ENCODE measurements at places on chromosomes 2 and 18. TPM values are rescaled to one million over a fixed set of nuclear protein-coding genes. Genes with fewer than 3 reads are reported as not detected.

Gene CXCR1
- not detected for total RNA-seq

Gene FAHD2A
- total RNA-seq = 35.1 TPM

Gene CACNB4
- total RNA-seq = 0.31 TPM

Gene TBR1
- not detected for total RNA-seq

Gene ARHGAP25
- not detected for total RNA-seq

GRCh38 chr2:159762075-159762474 lies 35.9 kb downstream of the CD302 start:
- DNase-seq = no peak

DNA sequence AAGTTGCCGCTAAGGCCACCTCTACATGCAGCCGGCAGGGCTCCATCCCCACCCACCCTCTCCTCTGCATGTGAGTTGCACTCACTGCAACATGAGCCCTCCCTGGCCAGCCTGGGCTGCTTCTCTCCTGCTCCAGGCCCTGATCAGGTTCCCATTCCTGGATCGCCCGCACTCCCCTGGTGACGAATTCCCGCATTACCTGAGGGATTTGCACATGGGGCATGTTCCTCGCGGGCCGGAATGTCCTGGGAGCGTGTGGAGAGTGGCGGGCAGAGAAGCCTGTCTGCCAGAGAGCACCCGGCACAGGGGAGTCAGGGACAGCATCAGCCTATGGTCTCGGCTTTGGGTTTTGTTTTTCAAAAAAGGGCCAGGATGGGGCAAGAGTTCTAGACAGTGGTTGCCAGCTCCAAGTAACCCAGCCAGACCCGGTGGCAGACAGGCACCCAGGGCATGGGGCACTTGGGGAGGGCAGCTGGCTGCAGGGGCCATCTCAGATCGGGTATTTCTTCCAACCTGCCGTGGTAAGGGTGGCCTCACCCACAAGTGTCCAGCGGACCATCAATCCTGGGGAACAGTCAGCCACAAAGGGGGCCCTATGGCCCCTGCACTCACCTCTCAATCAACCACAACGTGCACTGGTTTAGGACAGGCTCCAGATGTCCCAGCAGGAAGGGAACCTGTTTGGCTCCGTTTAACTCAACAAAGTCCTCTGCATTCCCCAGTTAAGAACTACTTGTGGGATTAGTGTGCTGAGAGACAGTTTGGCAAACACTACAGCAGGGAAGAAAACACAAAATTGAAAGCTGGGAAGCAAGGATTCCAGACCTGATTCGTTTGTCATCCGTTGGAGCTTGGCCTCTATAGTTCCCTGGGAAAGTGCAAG lies 187.7 kb downstream of the SMAD7 start:
- no peak for DNase-seq

- no peak for DNase-seq
Measured at GRCh38 chr2:68375582-68375981, 10.5 kb downstream of the PLEK start.

- no peak for DNase-seq
Measured at GRCh38 chr2:197075754-197076337, 149.3 kb upstream of the PGAP1 start.

DNA sequence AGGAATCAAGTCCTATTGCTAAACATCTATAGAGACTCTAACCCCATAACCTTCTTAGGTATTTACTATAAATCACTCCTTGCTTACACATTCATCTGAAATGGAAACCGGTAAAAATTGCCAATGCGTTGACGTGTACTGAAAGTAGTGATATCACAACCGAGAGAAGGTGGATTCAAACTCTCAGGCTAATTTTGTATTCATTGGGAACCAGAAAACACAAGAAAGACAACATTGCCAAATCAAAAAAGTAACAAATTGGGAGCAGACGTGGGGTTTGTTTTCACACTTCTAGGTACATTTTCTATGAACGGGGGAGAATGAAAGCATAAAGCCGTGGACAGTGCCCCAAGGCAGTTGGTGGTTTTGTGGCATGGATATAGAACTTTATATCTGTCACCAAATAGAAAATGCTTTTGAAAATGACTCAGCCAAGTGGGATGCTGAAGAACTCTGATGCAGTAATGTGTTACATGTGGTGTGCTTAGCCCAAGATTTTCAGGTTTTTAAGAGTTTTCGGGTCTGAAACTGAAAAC lies 155.1 kb upstream of the RASGRP3 start:
- DNase-seq = peak; percentile 31

GRCh38 chr2:19111354-19111753 lies 247.1 kb downstream of the OSR1 start:
- no peak for DNase-seq

GRCh38 chr2:20171445-20171977 lies 53.4 kb downstream of the SDC1 start:
- no peak for DNase-seq
